ENCODE measurements at places on chromosomes 13 and 19.

DNA sequence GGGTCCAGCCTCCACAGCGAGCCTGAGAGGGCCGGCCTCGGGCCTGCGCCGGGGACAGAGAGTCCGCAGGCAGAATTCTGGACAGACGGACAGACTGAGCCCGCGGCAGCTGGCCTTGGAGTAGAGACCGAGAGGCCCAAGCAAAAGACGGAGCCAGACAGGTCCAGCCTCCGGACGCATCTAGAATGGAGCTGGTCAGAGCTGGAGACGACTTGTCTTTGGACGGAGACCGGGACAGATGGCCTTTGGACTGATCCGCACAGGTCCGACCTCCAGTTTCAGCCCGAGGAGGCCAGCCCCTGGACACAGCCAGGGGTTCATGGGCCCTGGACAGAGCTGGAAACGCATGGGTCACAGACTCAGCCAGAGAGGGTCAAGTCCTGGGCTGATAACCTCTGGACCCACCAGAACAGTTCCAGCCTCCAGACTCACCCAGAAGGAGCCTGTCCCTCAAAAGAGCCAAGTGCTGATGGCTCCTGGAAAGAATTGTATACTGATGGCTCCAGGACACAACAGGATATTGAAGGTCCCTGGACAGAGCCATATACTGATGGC lies 490 bp downstream of the ITPKC start:
- no peak for DNase-seq

GRCh38 chr19:42111811-42112210 lies 20.4 kb downstream of the POU2F2 start:
- no peak for DNase-seq

DNA sequence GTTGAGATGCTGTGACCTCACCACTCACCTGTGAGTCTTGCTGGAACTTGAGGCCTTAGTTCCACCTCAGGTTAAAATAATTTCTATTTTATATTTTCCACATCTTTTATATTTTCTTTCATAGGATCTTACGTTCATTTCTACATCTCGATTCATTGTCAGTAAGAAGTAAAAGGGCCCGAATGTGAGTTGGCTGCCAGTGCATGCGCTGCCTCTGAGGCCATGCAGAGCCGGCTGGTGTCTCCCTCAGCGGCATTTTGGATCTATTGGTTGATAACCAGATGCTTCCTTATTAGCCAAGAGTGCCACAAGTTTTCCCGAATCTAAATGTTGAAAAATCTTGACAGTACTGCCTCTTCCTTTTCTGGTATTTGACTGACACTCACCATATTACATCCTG lies 347.3 kb downstream of the TEX29 start:
- no peak for DNase-seq

GRCh38 chr19:33374236-33374714 lies 766 bp downstream of the CEBPG start:
- DNase-seq = no peak

DNA sequence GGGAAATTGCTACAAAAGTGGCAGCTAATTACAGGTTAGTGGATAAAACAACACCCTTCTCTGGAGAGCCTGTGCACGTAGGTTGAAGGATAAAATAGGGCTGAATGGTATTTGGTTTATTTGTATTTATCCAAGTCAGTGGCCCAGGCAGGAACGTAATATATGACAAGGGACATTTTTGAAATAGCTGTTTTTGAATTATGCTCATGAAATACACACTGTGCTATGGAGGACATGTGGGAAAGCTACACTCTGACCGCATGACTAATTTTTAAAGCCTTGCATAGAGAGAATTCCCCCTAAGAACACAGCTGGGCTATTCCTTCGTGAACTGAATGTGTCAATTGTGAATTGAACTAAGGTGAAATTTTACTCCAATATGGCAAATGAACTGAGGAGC lies 292.1 kb upstream of the MAB21L1 start:
- no peak for DNase-seq

- DNase-seq = peak; percentile 57
Measured at GRCh38 chr19:51551673-51552432, 19.2 kb upstream of the ZNF175 start.

GRCh38 chr13:97348569-97349100 lies 85.3 kb upstream of the RAP2A start:
- DNase-seq = no peak

DNA sequence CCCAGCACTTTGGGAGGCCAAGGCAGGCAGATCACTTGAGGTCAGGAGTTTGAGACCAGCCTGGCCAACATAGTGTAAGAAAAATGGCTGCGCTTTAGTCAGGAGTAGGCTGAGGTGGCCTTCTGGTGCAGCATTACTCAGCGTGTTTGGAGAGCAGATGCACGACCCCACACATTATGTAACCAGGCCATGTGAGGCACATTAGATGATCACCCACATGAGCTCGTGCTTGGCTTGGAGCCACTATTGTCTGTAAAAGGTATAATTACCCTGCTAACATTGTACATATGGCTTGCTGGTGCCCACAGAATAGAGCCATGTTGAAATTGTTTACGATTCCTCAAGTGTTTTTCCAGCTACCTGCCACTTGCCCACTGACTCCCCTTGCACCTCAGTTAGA lies 24.0 kb upstream of the SCEL start:
- no peak for DNase-seq

GRCh38 chr19:16076958-16077611 lies 790 bp downstream of the TPM4 start:
- DNase-seq = peak; percentile 57

DNA sequence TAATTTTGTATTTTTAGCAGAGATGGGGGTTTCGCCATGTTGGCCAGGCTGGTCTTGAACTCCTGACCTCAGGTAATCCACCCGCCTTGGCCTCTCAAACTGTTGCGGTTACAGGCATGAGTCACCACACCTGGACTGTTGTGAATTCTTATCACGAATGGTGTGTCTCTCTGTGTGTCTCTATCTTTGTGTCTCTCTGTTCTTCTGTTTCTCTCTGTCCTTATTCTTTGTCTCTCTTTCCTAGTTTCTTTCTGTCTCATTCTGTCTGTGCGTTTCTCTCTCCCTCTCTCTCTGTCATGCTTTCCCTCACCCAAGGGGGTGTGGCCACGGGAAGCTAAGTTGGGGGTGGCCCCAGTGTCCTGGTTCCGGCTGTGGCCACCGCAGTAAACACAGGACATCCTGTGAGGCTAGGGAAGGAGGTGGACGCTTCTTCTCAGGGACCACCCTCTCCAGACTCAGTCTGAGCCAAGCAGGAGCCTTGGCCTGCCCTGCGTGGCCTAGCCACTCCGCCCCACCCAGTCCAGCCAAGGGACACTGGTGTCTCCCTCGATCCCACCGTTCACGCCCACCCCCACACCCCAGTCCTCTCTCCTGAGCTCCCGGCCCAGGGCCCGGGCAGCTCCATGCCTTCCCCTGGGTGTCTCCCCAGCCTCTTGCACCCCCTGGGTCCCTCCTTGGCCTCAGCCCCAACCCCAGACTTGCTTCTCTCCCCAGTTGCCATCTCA lies 3.9 kb upstream of the PRX start:
- no peak for DNase-seq

DNA sequence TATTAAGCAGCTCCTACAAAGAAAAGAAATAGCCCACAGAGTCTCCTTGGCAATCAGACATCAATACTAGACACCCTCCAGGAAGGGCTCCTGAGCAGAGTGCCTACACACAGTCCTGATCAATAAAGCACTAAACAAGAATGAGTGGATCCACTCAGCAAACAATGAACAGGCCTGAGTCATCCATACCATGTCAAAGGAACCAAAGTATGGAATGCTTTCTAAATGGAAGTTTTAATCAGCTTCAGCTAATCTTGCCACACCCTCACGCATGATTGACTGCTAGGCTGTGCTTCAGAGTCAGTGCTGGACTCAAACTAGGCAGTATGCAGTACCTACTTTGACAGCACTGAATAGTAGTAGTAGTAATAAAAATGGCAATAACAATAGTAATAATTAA lies 392.7 kb upstream of the HTR2A start:
- DNase-seq = no peak

DNA sequence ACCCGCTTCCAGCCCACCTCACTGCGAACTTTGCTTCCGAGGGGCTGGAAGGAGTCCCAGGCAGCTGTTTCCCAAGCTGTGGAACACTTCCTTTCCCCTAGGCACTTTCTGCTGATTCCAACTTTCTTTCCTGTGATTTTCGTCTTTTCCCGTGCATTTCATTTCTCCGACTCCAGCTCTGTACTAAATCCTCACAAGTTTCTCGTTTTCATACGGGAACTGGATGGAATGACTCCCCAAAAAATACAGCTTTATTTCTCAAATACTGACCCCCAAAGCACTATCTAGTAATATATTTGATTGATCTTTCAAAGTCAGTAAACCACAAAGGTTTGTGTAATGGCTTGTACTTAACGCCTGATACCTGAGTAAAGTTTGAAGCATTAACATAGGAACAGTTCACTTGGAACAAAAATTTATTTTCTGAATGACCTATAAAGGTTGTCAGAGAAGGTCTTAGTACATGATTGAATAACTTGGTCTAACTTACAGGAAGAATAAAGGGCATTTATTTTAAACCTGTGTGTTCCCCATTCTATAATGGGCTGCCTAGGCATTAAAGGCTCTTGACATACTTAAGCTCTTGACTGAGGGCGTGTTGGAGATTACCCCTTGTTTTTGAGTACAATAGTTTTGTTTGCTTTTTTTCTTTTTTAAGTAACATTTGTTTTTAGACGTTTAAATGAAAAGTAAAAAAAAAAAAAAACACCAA lies 1.3 kb upstream of the PCDH9 start:
- no peak for DNase-seq

DNA sequence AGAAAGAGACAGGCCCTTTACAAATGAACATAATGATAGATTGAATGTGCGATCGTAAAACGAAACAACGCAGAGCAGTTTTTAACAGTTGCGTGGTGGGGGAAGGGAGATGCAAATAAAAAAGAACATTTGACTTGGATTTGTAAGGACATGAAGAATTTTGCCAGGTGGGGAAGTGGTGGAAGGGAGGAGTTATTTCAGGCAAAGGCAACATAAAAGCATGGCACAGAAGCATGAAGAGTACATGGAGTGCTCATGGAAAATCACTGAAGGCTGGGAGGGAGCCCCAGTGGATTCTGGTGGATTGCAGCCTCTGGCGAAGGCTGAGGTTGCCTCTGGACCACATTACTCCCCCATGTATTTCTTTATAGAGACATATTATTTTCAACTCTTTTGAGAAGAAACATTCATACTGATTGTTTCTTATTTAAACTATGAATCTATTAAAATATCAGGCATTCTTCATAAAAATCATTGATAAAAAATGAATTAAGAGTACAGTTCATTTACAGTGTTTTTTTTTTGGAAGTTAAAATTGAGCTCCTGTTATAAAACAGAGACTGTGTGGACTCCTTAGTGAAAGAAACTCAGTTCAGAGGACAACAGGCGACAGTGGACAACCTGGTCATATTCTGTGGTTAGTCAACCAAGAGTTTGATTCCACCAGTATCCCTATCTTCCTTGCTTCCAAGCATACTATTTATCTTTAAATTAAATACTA lies 57.5 kb downstream of the STARD13 start:
- DNase-seq = no peak

DNA sequence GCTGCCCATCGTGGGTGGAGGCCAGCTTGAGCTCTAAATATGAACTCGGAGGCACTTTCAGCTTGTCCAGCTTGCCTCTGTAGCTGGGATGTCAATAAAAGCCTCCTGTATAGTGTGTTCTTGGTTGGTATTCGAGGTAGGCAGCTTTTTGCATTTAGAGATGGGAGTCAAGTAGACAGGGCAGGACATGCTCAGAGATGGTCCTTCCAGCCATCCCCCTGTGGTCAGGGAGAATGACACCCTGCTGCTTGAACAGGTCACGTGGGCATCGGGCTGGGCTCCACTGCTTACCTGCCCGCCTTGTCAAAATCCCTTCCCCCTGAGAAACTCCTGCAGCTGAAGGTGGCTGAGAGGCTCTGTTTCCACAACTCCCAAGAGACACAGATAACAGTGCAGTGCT lies 302.5 kb downstream of the ZNF536 start:
- no peak for DNase-seq

DNA sequence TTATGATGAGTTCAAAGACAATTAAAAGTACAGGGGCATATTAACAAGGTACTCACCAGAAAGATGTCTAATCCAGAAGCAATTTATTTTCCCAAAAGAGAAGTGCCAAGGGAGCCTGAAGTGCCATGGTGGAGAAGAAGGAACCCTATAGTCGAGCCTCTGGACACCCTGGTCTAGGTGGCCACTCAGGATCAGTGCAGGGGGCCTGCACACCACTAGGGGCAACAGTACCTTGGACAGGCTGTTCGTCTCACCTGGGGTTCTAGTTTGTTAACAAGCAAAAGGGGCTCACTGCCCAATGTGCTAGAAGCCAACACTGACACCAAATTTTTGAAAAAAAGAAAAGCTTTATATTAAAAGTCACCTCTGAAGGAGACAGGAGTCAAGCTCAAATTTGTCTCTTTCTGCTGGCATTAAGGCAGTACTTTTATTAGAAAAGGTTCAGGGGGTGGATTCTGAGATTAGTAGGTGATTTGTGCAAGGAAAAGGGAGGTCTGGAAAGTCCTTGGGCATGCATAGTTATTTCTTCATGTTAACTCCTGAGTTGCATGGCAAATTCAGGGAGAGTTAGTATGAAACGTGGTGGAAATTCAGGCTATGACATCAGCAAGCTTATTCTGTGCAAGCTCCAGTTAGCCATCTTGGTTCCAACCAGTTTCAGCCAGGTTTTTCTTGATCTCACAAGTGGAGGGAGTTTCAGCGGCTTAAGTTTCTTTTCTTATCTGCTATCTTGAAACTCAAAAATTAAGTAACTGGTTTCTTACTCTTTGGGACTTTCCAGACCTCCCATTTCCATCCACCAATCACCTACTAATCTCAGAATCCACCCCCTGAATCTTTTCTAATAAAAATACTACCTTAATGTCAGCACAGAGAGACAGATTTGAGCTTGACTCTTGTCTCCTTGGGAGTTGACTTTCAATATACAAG lies 884 bp upstream of the CBY2 start:
- DNase-seq = no peak

- no peak for DNase-seq
Measured at GRCh38 chr19:45664575-45664974, 3.4 kb upstream of the GIPR start.

DNA sequence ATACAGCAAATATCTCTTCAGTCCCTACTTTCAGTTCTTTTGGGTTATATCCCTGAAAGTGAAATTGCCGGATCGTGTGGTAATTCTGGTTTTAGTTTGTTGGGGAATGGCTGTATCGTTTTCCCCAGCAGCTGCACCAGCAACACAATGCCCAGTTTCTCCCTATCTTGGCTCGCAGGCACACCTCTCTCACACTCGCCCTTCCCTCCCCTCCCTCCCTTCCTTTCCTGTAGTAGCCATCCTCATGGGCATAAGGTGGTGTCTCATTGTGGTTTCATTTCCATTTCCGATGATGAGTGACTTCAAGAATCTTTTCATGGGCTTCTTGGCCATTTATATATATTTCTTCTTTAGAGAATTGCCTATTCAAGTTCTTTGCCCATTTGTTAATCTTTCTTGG lies 8.6 kb upstream of the GPR18 start:
- DNase-seq = no peak

- DNase-seq = no peak
Measured at GRCh38 chr19:13619203-13619632, 112.9 kb upstream of the CACNA1A start.

- DNase-seq = peak; percentile 96
Measured at GRCh38 chr19:52942386-52943133, 19.3 kb upstream of the ZNF888 start.

- no peak for DNase-seq
Measured at GRCh38 chr19:14119644-14120496, 2.3 kb upstream of the PRKACA start.

All from B cell (primary cell).